ENCODE measurements at places on chromosomes 16 and 17.
A peak's percentile ranks its signal among the peaks of the same experiment; 100 is the strongest.

- DNase-seq, result no peak
These were observed 18.9 kb downstream of the GNGT2 start for GRCh38 chr17:49191409-49191916.

- no peak for DNase-seq
These were observed 14.0 kb downstream of the COPZ2 start for GRCh38 chr17:48023400-48024148.

DNA sequence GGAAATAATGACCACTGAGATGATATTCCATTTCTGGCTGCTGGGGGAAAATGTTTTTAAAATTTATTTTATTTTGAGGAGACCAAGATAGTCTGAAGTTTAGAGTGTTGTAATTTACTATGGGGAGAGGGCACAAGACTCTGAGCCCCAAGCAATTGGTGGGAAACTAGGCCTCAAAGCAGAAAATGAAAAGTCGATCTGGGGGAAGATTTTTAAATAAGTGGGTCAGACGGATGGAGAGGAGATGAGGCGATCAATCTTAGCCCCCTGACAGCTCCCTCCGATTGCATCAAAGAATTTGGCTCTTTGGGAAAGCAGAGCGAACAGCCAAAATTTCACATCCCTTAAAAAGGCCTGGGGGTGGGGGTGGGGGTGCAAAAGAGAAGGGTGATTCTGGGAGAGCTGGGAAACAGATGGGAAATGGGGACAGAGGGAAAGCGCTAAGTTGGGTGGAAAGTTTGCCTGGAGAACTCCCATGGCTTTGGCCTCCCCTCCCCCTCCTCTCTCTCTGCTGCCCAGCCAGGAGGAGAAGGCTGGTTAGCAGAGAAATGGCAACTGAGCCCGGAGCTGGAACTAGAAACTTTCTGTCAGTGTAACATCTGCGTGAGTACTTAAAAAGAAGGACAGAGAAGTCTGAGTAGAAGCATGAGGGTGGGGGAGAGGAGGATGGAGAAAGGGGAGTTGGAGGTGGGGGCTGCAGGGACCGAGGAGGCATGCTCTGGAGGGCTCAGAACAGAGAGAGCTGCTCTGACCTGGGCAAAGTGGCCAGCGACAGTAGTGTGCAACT is 1.4 kb upstream of the HOXB2 start:
- no peak for DNase-seq

GRCh38 chr17:1940810-1941185 is 84.3 kb downstream of the RTN4RL1 start:
- DNase-seq, result no peak

- no peak for DNase-seq
These were observed 25.0 kb upstream of the SMIM36 start for GRCh38 chr17:55536205-55536604.

DNA sequence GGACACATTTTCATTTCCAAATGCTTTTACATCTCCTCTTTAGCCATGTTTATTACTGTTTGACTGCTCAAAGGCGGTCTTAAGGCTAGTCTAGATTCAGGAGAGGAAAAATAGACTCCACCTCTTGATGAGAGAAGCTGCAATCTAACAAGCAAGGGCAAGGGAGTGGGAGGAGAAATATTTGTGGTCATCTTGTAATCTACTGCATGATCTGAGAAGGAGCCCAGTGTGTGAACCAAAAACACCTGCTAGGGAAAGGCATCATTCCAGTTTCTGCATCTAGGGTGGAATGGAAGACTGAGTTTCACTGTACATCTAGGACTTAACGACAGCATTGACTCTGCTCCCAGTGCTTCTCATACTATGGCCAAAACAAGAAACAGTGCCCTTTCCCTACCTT is 232.2 kb upstream of the HS3ST3A1 start:
- DNase-seq, result peak; percentile 9

GRCh38 chr16:35431829-35432663 is 1972.6 kb downstream of the TP53TG3F start:
- no peak for DNase-seq

DNA sequence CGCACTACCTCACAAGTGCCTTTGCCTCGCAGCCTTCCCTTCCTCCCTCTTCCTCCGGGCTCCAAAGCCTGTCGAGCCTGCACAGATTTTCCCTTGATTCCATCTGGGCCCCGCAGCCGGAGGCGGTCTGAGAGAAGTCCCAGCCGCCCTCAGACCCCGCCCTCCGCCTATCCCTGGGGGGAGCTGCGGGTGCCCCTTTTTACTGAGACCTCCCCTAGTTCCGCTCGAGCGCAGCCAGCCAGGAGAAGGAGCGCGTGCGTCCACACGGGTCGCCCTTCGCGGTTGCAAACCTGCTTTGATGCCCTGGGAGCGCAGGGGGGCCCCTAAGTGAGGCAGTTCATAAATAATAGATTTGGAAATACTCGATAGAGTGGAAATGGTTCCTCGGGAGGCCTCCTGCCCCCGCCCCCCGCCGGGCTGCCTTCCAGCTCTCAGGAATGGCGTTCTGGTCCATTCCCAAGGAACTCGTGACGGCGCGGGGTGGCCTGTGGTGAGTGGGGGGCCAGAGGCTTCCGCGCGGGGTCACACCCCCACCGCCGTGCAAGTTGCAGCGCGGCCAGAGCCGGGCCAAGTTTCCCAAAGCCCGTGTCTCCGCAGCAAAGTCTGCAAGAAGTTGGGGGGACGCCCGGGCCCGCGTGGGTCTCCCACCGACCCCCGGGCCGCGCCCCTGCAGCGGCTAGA is 610 bp downstream of the C16orf74 start:
- no peak for DNase-seq

DNA sequence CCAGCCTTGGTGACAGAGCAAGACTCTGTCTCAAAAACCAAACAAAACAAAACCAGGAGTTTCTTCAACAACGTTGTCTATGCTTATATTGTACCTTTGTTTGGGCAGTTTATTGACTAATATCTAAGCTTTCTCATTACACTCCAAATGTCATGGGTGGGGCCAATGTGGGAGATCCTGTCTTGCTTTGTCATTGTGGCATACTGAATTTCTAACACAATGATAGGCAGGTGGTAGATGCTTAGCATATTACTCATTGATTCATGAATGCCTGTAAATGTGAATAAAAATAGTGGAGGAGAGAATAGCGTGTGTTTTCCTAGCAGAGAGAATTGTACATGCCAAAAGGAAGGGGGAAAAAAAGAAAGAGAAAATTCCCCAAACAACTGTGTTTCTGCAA is 802.5 kb upstream of the EEF2KMT start:
- DNase-seq, result no peak

DNA sequence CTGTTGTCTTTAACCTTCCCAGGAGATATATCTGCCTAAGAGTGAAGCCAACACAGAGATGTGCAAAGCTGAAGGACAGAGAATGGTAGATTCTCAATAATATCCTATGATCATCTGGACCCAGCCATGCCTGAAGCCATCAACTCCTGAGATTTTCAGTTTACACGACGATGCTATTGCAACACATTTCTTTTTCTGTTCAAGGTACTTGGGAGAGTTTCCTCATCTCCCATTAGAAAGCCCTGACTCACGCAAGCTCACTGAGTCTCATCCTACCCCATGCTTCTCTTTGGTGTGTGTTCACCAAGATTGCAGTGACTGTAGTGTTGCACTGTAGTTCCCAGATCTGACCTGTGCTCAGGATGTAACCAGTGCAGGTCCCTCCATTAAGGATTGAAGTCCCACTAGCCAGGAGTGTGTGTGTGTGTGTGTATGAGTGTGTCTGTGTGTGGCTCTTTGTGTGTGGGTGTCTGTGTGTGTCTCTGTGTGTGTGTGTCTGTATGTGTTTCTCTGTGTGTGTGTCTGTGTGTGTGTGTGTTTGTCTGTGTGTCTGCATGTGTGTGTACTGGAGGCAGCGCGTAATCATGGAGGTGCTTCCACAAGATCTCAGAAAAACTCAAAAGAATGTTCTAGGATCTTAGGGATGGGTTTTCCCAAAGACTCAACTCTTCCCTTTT is 15.5 kb downstream of the CES1 start:
- no peak for DNase-seq

- no peak for DNase-seq
These were observed 491 bp downstream of the GAS7 start for GRCh38 chr17:10197721-10198508.

DNA sequence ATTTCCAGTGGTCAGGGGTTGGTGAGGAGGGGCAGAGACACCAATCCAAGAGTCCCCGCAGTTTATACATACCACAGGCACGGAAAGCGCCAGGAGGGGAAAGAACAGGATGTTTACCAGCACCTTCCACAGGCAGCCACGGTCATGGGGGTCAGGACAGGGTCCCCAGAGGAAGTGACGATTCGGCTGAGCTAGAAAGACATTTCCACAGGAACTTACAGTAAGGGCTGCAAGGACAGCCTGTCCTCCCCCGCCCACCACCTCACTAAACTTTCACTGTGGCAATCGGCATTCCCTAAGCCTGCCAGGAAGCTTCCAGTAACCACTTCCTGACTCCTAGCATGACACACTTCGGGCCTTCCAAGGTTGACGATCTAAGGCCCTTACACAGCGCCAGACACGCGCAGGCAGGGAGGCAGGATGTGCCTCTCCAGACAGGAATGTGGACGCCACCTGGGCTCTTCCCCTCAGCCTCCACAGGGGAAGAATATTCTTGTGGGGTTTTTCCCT is 1.2 kb upstream of the MT2A start:
- DNase-seq, result peak; percentile 97

- DNase-seq, result no peak
These were observed 37.1 kb upstream of the AMZ2 start for GRCh38 chr17:68210570-68211315.

DNA sequence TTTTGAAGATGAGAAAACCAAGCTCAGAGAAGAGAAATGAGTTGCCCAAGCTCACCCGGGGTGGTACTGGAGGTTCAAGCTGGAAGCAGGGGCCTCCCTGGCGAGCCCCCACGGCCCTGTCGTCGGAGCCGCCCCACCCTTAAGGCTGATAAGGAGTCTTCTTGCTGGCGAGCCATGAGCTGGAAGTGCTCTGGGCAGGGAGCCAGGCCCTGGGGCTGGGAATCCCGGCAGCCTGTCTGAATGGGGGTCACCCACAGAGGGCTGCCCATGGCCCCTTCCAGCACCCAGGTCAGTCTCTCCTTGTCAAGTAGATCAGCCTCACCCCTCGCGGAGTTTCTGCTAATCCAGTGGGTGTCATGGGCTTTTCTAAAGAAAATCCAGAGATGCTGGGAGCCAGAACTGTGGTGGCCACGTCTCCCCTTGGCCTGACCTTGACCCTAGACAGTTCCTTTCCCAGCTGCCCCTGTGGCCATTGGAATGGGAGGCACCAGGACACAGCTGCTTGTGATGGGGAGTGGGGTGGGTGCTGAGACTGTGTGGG is 1.2 kb upstream of the P2RX1 start:
- DNase-seq, result no peak

DNA sequence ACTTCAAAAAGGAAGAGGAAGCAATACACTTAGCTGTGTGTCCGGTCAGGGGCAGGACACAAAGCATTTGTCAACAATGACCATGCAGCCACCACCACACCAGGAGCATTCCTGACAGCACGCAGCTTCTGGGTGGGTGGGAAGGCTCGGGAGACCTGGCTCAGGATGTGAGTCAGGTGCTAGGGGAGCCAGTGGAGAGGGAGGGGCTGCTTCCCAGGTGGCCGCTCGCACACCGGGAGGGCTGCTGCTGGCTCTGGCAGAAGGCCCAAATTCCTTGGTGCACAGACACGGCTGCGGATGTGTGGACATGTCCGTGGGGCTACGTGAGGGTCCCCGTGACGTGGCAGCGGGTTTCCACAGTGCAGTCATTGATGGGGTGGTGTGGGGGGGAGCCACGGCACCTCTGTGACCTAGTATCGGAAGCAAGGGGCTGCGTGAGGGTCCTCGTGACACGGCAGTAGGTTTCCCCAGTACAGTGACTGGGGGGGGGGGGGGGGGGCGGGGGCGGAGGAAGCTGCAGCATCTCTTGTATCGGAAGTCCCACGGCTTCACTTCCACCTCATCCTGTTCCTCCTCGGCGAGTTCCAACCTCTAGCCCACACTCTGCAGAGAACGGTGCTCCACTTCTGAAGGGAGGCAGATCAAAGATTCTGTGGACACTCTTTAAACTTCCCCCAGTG is 112.8 kb downstream of the ZNF778 start:
- no peak for DNase-seq

- DNase-seq, result no peak
These were observed 113.4 kb downstream of the ENGASE start for GRCh38 chr17:79188048-79188447.

- no peak for DNase-seq
These were observed 29.4 kb upstream of the POLR3E start for GRCh38 chr16:22267764-22268163.

- DNase-seq, result peak; percentile 67
These were observed 58.3 kb downstream of the SREBF1 start for GRCh38 chr17:17778308-17779014.

- no peak for DNase-seq
These were observed 19.1 kb downstream of the WWOX start for GRCh38 chr16:78118469-78119025.

GRCh38 chr16:3327514-3327913 is 22.2 kb downstream of the ZNF75A start:
- no peak for DNase-seq

DNA sequence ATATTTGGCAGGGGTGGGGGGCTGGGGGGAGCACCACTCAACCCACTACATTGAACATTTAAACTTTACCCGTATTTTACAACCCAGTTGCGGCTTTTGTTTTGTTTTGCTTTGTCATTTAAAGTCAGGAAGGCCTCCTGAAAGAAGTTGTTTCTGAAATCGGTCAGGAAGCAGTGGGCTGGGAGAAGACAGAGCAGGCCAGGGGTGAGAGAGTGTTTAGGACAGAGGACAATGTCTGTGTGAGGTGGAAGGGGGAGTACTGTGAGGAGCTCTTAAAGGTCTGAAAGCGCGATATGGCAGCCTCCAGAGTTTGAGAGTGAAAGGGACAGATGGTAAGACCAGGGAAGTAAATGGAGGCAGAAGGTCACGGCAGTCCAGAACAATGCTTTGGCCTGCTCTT is 6.1 kb upstream of the WFIKKN2 start:
- no peak for DNase-seq

- no peak for DNase-seq
These were observed 18.3 kb upstream of the TOM1L1 start for GRCh38 chr17:54882371-54882770.

DNA sequence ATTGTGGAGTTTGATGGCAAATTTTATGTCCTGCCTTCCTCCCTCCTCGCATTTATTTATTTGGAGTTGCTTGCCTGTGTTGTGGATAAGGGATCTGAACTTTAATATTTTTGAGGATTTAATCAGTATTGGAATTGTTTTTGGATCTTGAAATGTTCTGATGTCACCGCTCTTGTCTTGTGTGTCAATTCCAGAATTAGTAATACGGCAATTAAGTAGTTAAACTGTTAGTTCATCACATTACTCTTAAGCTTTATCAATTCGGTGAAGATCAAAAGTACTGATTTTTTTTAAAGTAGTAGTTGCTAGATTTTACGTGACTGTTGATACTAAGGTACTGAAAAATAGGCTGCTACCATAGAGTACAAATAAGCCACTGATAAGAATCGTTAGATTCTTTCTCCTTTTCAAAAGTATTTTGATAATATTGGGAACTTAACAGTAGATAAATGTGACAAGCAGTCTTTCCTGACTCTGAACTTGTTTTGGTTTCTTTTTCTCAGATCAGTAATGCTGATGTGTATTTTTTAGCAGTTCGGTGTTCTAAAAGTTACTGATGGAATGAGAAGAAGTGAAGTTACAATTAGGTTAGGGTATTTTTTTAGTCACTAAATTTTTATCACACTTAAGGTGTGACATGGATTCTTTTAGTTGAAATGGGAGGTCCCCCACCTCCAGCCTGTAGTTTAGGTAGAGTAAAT is 2.0 kb downstream of the RBBP6 start:
- no peak for DNase-seq

GRCh38 chr16:30892670-30893416 is 1.0 kb downstream of the BCL7C start:
- no peak for DNase-seq

All from HFF-Myc (cell line).